ENCODE measurements at places on chromosomes 7 and 10.

- no peak for DNase-seq
Measured at GRCh38 chr7:44322631-44323363, 2.6 kb downstream of the CAMK2B start.

- no peak for DNase-seq
Measured at GRCh38 chr10:62866451-62866850, 50.3 kb upstream of the EGR2 start.

DNA sequence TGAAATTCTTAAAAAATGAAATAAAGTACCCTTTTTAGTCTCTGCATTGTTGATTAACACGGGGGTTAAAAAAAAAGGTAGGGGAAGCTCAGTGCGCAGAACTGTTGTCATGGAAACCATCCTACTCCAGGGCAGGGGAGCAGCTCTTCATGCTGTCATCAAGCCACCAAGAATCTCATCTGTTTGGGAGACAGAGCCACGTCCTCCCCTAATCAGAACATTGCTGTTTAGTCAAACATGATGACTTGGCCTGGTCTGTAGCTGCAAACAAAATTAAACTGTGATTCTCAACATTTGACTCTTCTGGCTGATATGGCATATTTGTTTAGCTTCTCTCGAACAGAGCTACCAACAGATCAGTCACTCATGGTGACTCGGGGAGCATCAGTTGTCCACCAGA is 254.4 kb upstream of the KLF14 start:
- peak; percentile 38 for DNase-seq

GRCh38 chr7:150356265-150356897 is 12.2 kb upstream of the REPIN1 start:
- DNase-seq, result no peak

GRCh38 chr10:87503401-87503800 is 1.3 kb upstream of the MINPP1 start:
- DNase-seq, result no peak

DNA sequence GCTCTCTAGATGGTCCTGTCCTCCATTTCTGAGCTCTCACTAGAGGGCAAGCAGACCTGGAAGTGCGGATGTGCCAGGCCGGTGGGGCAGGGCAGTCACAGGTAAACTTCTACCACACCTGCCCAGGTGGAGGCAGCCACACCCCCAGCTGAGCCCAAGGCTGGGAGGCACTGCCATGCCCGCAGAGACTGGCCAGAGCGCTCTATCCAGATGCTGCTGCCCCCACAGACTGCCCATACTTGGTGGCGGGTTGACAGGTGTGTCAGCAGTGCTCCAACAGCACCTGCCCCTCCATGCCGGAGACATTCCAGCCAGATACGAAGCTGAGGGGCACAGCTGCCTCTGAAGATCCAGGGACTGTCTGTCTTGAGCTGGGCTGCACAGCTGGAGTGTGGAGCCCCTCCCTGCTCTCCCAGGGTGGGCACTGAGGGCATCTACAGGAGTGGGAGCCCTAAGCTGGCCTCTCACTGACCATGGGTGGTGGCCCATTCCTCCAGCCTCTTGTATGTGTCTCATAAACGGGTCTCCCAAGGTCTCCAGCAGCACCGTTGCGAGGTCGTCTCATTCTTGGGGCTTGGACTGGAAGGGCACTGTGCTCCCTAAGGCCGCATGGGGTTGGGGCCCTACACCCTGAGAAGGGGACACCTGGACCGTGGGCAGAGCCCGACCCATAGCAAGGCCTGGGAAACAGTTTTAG is 38.2 kb upstream of the PPIF start:
- DNase-seq, result no peak

GRCh38 chr10:115003396-115003795 is 65.4 kb downstream of the TRUB1 start:
- DNase-seq, result no peak
